ENCODE measurements at places on chromosomes 12 and 14.

GRCh38 chr12:29032446-29032845, 116.6 kb upstream of the FAR2 start:
- DNase-seq, result peak; percentile 73

DNA sequence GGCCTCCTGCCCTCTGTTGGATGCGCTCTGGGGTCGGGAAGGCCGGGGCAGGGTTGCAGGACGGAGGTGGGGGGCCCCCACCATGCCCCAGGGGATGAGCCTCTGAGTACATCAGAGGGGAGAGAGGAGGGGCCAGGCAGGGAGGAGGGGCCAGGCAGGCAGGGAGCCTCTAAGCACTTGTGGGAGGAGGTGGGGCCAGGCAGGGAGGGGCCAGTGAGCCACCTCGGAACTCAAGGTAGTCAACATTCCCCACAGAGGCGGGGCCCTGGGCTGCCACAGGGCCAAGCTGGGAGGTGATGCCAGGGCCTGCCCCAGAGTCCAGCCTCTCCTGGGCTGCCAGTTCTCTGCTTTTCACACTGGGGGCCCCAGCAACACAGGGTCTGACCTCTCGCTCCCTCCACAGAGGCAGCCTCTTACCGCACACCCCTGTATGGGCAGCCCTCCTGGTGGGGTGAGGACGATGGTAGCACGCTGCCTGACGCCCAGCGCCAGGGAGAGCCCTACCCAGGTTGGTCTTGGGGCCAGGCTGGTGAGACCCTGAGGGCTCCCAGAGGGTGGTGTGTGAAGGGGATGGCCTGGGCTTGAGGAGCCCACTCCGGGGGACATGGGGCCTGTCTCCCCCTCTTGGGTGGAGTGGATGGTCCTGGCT, 17.4 kb downstream of the CEP170B start:
- DNase-seq, result peak; percentile 15

DNA sequence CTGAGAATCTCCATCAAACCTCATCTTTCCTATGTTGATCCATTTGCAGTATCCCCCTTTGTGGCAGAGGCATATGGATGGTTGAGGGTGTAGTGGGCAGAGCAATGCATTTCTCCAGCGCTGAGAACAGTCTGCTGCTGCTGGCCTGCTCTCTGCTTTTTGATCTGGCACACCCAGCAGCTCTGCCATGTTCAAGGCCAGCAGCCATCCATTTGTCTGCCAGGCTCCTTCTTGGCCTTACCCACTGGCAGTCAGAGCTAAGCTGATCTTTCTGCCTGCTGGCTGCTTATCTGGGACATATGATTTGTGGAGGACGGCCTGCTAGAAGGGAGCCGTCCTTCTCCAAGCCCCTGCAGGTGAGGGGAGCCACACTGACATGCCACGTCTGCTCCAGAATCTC, 17.0 kb downstream of the NPC2 start:
- no peak for DNase-seq

- DNase-seq, result no peak
These were observed 136.5 kb downstream of the NTF3 start for GRCh38 chr12:5568325-5568981.

GRCh38 chr12:6316921-6317692, 6.6 kb downstream of the PLEKHG6 start:
- DNase-seq, result peak; percentile 34

GRCh38 chr12:131075194-131075593, 121.5 kb downstream of the ADGRD1 start:
- DNase-seq, result no peak

- DNase-seq, result peak; percentile 75
These were observed 41.6 kb upstream of the CAPRIN2 start for GRCh38 chr12:30796313-30796780.

DNA sequence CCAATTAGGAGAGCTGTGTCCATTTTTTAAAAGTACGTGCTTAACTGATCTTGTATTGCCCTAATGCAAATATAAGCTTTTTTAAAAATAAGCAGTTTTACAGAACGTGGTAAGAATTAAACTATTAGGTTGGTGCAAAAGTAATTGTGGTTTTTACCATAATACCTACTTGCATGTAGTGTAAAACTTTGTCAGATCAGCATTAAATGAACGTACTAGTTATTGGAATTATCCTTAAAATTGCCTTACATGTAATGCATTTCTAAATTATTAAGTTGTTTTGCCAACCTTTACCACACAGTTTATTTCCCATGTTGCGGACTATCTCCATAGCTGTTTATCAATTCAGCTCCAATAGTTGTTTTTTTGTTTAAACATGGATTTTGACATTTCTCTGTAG, 10.9 kb downstream of the CAND1 start:
- DNase-seq, result no peak

- DNase-seq, result no peak
These were observed 74.0 kb downstream of the FERMT2 start for GRCh38 chr14:52876806-52877205.

DNA sequence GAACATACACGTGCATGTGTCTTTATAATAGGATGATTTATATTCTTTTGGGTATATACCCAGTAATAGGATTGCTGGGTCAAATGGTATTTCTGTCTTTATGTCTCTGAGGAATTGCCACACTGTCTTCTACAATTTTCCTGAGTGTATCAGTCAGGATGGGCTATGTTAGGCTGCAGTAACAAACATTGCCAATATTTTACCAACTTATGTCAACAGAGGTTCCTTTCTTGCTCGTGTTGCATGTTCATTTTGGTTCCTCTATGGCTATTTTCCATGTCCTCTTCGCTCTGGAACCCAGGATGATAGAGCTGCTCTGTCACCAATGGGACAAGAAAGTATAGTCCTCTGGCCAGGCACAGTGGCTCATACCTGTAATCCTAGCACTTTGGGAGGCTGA, 86.7 kb downstream of the ZNF664 start:
- no peak for DNase-seq

GRCh38 chr12:79016181-79016580, 151.6 kb downstream of the SYT1 start:
- no peak for DNase-seq

DNA sequence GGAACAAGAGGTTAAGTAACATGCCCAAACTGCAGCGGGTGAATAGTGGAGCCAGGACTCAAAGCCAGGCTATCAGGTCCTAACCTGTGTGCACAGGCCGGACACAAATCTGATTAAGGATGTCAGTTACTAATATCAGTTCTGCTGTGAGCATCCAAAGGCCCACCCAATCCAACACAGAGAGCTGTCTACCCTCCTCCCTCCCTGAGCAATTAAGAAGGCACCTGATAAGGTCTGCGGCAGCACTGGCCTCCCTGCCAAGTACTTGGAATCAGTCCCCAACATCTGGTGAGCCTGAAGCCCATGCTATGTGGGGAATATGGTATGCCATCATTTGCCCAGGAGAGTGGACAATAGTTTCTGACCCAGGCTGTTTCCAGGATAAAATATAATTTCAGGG, 3.9 kb downstream of the HEBP1 start:
- DNase-seq, result no peak

DNA sequence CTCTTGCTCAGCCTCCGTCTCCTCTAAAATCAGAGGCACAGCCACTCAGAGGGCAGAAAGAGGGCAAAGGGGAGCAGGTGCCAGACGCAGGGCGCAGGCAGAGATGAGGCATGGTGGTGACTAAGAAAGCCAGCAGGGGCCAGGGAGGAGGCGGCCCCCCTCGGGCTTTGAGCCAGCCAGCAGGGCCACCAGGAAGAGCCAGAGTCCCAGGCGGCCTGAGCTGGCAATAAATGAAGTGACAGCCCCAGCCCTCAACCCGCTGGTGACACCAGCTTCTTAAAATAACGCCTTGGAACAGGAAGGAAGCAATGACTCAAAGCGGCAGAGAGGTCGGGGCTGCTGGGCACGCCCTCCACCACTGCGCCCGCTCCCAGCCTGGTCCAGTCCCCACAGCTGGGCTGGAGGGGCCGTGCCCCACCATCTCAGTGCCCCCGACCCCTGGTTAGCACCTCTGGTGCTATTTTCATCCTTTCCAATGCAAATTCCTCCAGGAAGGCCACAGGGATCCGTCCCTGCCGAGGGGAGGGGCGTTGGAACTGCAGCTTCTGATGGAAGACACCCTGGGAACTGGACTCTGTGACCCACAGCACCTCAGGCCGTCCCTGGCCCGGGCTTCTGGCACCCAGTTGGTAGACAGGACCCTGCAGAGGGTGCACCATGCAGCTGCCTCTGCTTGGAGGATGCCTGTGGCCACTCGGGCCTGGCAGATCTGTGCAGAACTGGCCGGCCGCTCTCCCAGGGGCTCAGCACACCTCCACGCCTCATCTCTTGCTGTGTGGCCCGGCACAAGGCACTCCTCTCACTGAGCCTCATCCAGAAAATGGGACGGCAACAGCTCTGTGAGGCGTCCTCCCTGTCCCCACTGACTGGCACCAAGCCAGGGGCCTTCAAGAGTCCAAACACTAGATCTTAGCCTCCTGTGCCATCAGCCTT, 113.7 kb downstream of the NCOR2 start:
- peak; percentile 92 for DNase-seq

DNA sequence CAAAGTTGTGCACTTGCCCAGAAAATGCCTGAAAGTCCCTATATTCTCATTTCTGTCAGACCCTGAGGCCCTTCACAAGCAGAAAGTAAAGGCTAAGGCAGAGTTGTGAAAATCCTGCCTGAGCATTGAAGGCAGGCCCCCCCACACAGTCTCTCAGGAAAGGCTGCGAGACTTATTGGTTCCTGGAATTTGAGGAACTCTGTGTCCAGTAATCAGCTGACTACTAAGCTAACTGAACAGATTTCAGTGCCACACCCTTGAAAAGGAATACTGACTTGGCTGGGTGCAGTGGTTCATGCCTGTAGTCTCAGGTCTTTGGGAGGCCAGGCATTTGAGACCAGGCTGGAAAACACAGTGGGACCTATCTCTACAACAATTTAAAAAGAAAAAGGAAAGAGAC, 21.1 kb upstream of the PPP2R5E start:
- peak; percentile 31 for DNase-seq

- peak; percentile 17 for DNase-seq
These were observed 105.4 kb downstream of the APAF1 start for GRCh38 chr12:98750511-98750910.

DNA sequence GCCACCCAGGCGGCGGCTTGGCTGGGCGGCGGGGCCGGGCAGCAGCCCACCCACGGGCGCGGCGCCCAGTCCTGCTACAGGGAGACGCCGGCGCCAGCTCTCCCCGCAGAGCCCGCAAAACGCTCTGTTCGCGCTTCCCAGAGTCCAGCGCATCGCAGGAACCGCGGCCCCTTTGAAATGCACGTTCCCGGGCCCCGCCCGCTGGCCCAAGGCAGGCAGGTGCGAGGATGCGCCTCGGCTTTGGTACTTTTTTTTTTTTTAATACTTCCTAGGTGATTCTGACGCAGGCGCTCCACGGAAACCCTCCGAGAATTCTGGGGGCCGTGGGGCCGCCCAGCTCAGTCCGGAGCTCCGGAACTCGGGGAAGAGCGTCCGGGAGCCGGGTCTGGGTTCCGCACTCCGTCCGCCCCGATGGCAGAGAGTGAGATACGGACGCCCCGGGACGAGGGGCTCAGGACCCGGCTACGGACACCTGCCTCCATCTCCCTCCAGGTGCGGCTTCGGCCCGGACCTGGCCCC, 483 bp downstream of the POC1B start:
- peak; percentile 32 for DNase-seq

DNA sequence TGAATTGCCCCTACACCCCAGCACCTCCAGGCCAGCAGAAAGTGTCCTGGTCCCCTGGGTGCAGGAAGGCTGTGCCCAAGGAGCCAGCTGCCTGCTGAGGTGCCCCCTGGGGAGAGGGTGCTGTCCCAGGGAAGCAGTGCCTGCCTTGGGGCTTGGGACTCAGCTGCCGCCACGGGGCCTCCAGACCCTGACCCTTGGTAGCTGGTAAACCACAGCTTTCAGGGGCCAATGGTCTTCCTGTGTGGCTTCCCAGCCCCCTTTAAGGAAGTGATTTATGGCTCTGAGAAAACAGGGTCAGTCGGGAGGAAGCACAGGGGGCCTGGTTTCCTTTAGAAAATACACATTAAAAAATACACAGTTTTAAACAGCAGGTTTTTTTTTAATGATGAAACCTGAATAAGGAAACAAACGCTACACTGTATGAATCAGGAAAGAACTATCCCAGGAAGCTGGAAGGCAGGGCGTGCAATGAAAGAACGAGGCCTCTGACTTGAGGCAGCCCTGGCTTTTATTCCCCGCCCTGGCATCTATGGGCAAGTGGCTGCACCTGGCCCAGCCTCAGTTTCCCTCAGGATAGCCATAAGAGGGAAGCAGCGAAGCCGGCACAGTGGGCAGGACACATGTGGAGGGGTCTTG, 40.6 kb upstream of the EML1 start:
- DNase-seq, result peak; percentile 88

DNA sequence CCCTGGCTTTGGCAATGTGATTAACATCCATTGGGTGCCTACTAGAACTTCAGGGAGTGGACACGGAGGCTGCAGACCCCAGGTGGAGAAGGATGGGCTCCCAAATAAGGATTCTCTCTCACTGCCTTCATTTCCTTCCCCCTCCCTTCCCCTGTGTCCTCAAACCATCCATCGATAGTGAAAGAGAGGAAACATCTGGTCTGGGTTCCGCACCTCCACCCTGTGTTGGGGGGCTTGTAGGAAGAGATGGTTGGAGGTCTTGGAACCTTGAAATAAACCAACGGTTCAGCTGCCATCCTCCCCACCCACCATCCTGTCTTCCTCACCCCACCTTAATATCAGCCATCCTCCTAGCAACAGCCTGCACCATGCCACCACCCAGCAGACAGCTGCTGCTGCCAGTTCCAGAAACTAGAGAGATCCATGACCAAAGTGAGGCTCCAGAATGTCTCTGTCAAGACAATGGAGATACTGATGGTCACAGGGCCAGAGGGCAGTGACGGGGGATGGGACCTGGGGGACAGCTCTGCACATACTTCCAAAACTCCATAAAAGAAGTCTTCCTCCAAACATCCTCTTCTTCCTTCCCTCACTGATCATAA, 153.1 kb upstream of the CCND2 start:
- no peak for DNase-seq

- DNase-seq, result no peak
These were observed 345.8 kb downstream of the TMEM132D start for GRCh38 chr12:129558036-129558435.

DNA sequence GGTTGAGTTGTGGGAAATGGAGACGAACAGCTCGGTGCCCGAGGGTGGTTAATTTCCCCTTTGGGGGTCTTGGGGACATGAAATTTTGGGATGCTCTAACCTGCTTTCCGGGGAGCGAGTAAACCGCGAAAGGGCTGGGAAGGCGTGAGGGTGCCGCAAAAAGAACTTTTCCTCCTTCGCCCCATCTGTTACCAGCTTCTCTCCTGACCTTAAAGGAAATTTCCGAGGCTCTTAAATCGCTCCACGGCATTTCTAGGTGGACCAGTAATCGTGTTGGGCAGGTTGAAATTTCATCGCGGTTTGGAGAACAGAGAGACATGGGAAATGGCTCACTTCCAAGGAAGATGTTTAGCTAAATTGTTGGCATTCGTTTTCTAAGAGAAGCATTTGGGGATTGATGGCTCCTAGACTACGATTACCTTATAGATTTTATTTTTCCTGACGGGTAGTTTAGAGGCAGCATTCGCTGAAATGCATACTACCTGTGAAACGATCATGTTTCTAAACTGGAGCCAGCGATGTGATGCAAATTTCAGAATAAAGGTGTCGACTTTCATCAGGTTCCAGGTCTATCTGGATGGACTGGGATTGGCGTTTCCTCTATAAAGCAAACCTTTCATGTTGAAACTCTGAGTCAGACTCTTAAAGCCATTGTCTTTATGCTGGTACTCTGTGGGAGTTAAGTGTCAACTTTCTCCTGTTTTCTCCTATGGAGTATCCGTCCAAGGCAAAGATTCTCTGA, 414.5 kb downstream of the PCNX1 start:
- peak; percentile 73 for DNase-seq

GRCh38 chr12:87806310-87806709, 222.9 kb downstream of the C12orf50 start:
- DNase-seq, result no peak

Measured in EH (cell line).